Activated CD8-positive, alpha-beta memory T cell treated with anti-CD3 and anti-CD28 coated beads, Interleukin-2, amount 10 ng/mL, durations not matched to agents 7 days and 5 days (primary cell): ENCODE measurements at places on chromosomes 1 and 21. TPM values are rescaled to one million over a fixed set of nuclear protein-coding genes. Genes with fewer than 3 reads are reported as not detected.

GRCh38 chr1:75797273-75797588, 549 bp downstream of the MSH4 start:
- H3K4me1 ChIP-seq, result peaks cover 12% of the 10 kb centered on the region
- DNase-seq, result no peak
- H3K36me3 ChIP-seq, result peaks cover 51% of the 10 kb centered on the region
- no peak overlapping the region for H3K4me3 ChIP-seq
- no peak overlapping the region for H3K27ac ChIP-seq
- H3K27me3 ChIP-seq, result no peaks in the 10 kb centered on the region

GRCh38 chr1:118269598-118269997, 84.6 kb upstream of the SPAG17 start:
- no peak overlapping the region for H3K27ac ChIP-seq
- no peaks in the 10 kb centered on the region for H3K36me3 ChIP-seq
- no peak overlapping the region for H3K4me3 ChIP-seq
- H3K4me1 ChIP-seq, result no peaks in the 10 kb centered on the region
- H3K27me3 ChIP-seq, result no peaks in the 10 kb centered on the region

DNA sequence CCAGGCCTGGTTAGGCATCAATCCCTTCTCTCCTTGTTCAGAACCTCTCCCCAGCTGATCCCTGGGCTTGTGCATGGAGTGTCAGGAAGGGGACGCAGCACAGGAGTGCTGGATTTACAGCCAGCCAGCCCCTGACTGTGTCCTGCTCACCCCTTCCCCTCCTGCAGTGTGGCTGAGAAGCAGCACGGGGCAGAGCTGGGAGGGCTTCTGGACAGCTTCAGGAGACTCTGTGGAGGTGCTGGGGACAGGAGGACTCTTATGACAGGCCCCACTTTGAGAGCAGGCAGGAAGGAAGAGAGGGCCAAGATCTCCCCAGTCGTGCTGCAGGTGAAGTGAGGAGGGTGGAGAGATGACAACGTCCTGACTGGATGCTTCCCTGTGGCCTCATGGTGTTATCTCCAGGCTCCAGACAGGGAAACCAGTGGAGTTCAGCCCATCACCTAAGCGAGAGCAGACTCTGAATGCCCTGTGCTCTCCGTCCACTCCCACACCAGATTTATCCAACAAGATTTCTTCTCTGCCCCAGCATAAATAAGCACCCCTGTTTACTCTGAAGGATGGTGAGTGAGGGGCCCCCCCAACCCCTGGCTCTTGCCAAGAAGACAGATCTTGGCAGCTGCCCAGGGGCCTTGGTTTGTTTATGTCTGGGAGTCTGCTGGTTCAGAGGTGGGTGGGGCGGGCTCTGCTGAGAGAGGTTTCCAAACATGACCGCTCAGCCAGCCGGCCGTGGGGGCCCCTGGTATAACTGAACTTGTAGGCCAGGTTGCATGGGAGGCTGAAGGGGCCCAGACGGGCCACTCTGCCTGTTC, 21.3 kb downstream of the TMCC2 start:
- peaks cover 2% of the 10 kb centered on the region for H3K27me3 ChIP-seq
- no peaks in the 10 kb centered on the region for H3K36me3 ChIP-seq
- no peak overlapping the region for H3K27ac ChIP-seq
- peaks cover 19% of the 10 kb centered on the region for H3K4me1 ChIP-seq

- no peaks in the 10 kb centered on the region for H3K4me1 ChIP-seq
- no peak for DNase-seq
- no peak overlapping the region for H3K27ac ChIP-seq
These were observed 14.8 kb downstream of the HSPG2 start for GRCh38 chr1:21922090-21923013.

- no peaks in the 10 kb centered on the region for H3K27me3 ChIP-seq
- H3K27ac ChIP-seq, result no peak overlapping the region
- DNase-seq, result no peak
- no peaks in the 10 kb centered on the region for H3K4me1 ChIP-seq
These were observed 97.1 kb downstream of the TRIM11 start for GRCh38 chr1:228309326-228310067.

- H3K36me3 ChIP-seq, result peaks cover 3% of the 10 kb centered on the region
- DNase-seq, result no peak
- peaks cover 28% of the 10 kb centered on the region for H3K4me1 ChIP-seq
- no peak overlapping the region for H3K4me3 ChIP-seq
- H3K27me3 ChIP-seq, result peaks cover 13% of the 10 kb centered on the region
These were observed 6.0 kb upstream of the TGFBR3 start for GRCh38 chr1:91891969-91892368.

GRCh38 chr1:1470626-1471388, 758 bp upstream of the ATAD3B start:
- H3K36me3 ChIP-seq, result no peaks in the 10 kb centered on the region
- H3K4me1 ChIP-seq, result peaks cover 30% of the 10 kb centered on the region
- peaks cover 1% of the 10 kb centered on the region for H3K27me3 ChIP-seq
- H3K27ac ChIP-seq, result peak overlapping the region; percentile 89
- H3K4me3 ChIP-seq, result peak overlapping the region; percentile 94

PPFIA4 gene
- total RNA-seq, result 4.6 TPM

ITPKB gene
- 43.4 TPM for total RNA-seq

CD1B gene
- total RNA-seq, result not detected

GPR157 gene
- 3.6 TPM for total RNA-seq

OLIG1 gene
- not detected for total RNA-seq
